ENCODE measurements at places on chromosomes 2 and 18.

DNA sequence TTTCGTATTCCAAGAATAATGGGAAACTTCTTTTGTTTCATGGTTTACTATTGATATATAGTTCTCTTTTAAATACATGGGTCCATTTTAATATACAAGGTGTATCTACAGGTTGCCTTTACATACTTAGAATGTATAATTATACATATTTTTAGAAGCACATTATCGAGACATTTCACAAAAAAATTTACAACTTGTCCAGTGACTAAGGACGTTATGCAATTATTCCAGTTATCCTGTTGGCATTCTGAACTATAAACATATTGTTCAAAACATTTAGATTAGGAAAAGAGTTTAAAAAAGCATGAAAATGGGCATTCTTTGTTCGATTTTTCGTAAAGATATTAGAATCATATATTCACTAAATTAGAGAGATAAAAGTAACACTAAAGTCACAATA is 344.6 kb upstream of the TMEFF2 start:
- no peak for DNase-seq

DNA sequence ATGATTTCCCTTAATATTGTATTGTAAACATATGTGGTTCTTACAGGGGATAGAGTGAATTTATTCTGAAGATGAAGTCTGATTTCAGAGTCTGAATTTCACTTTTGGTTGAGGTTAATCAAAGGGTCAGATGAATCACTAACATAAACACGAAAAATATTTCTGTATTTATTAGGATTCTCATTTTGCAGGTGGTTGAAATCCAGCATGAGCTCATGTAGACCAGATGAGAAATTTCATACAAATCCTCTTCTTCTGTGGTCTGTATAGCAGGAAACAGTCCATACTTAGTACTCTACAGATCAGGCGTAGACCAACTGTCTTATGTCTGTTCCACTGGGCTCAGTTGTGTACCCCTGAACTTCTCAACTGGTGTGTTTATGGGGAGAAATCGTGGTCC is 157.8 kb downstream of the BABAM2 start:
- DNase-seq: no peak

GRCh38 chr2:123624816-123625215 is 400.3 kb upstream of the CNTNAP5 start:
- DNase-seq: no peak

DNA sequence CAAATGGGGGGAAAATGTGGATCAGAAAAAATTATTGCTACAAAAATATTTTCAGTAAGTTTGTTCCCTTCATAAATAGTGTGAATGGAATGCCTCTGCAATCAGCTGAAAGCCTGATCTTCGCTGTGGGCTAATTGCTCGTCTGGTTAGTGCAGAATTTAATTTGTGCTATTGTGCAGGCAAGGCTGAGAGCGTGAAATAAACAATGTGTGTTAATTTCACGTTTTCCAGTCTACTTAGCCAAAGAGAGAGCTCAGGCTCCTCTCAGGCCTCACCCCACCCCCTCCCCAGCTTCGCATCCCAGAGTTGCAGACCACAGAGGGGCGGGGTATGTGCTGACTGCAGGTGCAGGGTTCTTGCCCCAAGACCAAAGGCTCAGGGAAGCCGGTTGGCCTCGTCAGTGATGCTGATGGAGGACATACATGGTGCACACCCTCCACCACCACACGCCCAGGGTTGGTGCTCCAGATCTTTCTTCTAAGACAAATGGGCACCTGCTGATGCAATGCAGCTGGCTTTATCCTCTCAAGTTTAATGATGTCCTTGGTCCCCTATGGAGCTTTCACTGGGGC is 302.6 kb upstream of the SLC14A2 start:
- DNase-seq: no peak

GRCh38 chr2:196176142-196176738 is 4.9 kb upstream of the STK17B start:
- no peak for DNase-seq

DNA sequence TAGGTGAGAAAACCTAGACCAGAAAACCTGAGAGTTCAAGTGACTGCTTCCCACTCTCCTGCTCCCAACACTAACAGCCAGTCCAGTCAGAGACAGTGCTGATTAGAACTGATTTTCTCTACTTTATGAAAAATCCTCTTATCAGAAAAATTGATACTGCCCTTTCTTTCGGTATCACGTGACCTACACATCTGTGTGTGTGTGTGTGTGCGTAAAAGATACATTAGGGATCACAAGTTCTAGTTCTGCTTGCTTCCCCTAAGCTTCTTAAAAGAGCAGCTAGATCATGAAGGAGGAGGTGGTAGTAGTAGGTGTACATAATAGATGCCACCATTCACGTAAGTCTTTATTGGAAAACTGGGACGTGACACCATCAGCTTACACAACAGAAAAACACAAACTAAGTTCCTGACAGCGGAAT is 1.5 kb downstream of the ARL5A start:
- no peak for DNase-seq

DNA sequence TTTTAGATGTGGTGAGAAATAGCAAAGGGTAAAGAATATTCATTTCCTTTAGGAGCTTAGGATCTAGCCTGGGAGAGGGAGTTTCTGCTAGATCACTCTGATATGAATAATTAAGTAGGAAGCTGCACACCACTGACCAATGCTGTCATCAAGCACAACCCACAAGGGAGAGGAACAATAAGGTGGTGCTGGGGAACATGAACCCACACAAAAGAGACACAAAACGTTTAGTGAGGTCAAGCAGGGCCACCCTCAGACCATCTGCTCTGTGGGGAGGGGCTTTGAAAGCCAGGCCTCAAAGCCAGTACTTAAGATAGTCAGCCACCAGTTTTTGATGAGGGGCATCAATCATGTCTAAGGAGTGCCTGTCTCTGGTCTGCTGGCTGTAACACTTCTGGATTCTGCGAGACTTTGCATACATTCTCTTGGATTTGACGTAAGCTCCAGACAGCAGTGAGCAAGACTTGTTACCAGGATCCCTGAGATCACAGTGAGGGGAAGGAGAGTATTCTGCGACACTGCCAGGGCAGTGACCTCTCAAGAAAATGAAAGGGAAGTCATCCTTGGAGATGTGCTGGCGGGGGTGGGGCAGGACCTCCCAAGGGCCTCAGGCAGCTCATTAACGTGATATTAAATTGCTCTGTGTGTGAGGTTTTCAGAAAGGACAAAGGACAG is 127.0 kb downstream of the CCBE1 start:
- no peak for DNase-seq

GRCh38 chr18:73563901-73564472 is 583.6 kb downstream of the FBXO15 start:
- no peak for DNase-seq

GRCh38 chr2:15472133-15472532 is 89.0 kb downstream of the NBAS start:
- DNase-seq: no peak

- no peak for DNase-seq
These were observed 33.7 kb upstream of the RNF152 start for GRCh38 chr18:61926532-61926931.
